ENCODE measurements at places on chromosomes 11 and 22. TPM values are rescaled to one million over a fixed set of nuclear protein-coding genes. Genes with fewer than 3 reads are reported as not detected.
A peak's percentile ranks its signal among the peaks of the same experiment; 100 is the strongest.

The GNAZ gene
- 0.56 TPM for total RNA-seq

The SPTY2D1 gene
- total RNA-seq, result 21.3 TPM

The CBX7 gene
- total RNA-seq, result 23.6 TPM

The NPAS4 gene
- 0.11 TPM for total RNA-seq

The USP28 gene
- total RNA-seq, result 41.9 TPM

- no peaks in the 10 kb centered on the region for H3K4me1 ChIP-seq
- no peaks in the 10 kb centered on the region for H3K36me3 ChIP-seq
- H3K27me3 ChIP-seq, result peaks cover 2% of the 10 kb centered on the region
- H3K4me3 ChIP-seq, result no peak overlapping the region
- H3K27ac ChIP-seq, result no peak overlapping the region
- DNase-seq, result no peak
Measured at GRCh38 chr22:33327348-33327860, 269.2 kb upstream of the SYN3 start.

GRCh38 chr11:102396708-102397563, 49.9 kb downstream of the BIRC2 start:
- peaks cover 44% of the 10 kb centered on the region for H3K4me1 ChIP-seq
- H3K27ac ChIP-seq, result peak overlapping the region; percentile 79
- no peak overlapping the region for H3K4me3 ChIP-seq
- no peak for DNase-seq
- H3K36me3 ChIP-seq, result peaks cover 66% of the 10 kb centered on the region
- H3K27me3 ChIP-seq, result no peaks in the 10 kb centered on the region

DNA sequence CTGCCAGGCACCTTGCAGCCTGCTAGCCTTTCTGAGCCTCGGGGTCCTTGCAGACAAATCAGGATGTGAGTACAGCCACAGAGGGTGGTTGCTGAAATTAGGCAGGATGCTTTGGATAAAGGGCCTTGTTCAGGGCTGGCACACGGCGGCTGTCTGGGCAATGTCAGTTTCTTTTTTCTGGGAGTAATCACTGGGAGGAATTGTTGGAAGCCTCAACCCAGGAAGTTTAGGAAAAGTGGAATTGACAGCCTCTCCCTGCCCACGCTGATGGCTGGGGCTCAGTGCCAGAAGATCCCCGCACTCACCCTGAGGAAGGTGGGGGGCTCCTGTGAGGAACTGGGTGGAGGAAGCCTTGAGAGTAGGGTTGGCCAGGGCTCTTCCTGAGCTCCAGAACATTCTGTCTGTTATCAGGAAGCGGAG, 37.4 kb downstream of the CD82 start:
- no peaks in the 10 kb centered on the region for H3K27me3 ChIP-seq
- no peak overlapping the region for H3K27ac ChIP-seq
- H3K4me3 ChIP-seq, result no peak overlapping the region
- H3K36me3 ChIP-seq, result peaks cover 80% of the 10 kb centered on the region

GRCh38 chr11:45918962-45919675, 1.4 kb upstream of the PEX16 start:
- peaks cover 23% of the 10 kb centered on the region for H3K4me1 ChIP-seq
- peaks cover 5% of the 10 kb centered on the region for H3K27me3 ChIP-seq
- H3K27ac ChIP-seq, result peak overlapping the region; percentile 97
- no peak for DNase-seq

- peaks cover 10% of the 10 kb centered on the region for H3K27me3 ChIP-seq
- no peaks in the 10 kb centered on the region for H3K36me3 ChIP-seq
- H3K4me3 ChIP-seq, result no peak overlapping the region
- H3K4me1 ChIP-seq, result peaks cover 46% of the 10 kb centered on the region
- H3K27ac ChIP-seq, result peak overlapping the region; percentile 36
Measured at GRCh38 chr11:114081641-114082414, 22.3 kb downstream of the ZBTB16 start.

DNA sequence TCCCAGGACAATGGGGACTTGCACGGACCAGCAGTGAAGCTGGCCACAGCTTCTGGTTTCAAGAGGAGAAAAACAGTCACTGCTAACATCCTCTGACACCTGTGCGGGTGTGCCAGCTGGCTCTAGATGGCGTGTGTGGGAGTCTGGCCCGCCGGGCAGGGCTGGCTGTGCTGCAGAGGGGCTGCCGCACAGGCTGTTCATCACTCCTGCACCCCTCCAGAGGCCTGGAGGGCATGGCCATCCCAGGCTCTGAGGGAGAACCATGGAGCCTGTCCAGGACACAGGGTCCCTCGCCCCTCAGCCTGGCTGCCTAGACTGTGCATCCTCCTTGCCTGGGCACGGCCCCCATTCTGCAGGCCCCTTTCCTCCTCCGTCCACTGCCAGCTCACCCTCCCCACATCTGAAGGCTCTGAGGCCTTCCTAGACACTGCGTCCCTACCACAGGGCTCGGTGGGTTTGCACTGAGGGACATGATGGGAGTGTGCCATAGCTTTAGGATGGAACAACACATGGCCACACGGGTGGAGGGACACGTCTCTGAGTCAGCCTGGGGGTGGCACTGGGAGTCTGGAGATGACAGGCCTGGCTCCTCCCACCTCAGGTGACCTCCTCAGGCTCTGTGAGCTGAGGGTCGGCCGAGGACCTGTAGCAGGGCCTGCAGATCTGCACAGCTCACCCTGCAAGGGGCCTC, 42.1 kb upstream of the GNB1L start:
- H3K36me3 ChIP-seq, result peaks cover 10% of the 10 kb centered on the region
- DNase-seq, result peak; percentile 70
- no peak overlapping the region for H3K4me3 ChIP-seq
- no peaks in the 10 kb centered on the region for H3K27me3 ChIP-seq
- H3K4me1 ChIP-seq, result peaks cover 51% of the 10 kb centered on the region

- H3K36me3 ChIP-seq, result no peaks in the 10 kb centered on the region
- H3K27me3 ChIP-seq, result peaks cover 16% of the 10 kb centered on the region
- H3K27ac ChIP-seq, result no peak overlapping the region
- DNase-seq, result no peak
Measured at GRCh38 chr11:12854297-12854661, 154.8 kb upstream of the RASSF10 start.

DNA sequence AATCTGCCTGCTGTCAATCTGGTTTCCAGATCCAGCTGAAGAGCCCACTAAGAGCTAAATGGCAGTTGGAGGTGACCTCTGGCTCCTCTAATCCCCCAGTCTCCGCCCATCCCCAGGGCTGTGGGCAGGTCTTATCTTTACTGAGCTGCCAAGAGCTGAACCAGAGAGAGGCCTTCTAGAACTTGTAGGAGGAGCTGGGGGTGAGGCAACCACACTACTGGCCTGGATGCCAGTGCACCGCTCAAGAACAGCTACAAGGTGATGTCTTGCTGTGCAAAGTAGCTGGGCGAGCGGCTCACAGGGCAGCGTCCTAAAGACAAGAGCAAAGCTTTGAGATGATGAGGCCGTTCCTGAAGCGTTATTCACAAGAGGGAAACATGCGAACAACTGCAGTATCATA, 374.6 kb downstream of the CTTN start:
- H3K27ac ChIP-seq, result no peak overlapping the region
- no peaks in the 10 kb centered on the region for H3K36me3 ChIP-seq
- peaks cover 1% of the 10 kb centered on the region for H3K27me3 ChIP-seq
- no peaks in the 10 kb centered on the region for H3K4me1 ChIP-seq
- H3K4me3 ChIP-seq, result no peak overlapping the region

DNA sequence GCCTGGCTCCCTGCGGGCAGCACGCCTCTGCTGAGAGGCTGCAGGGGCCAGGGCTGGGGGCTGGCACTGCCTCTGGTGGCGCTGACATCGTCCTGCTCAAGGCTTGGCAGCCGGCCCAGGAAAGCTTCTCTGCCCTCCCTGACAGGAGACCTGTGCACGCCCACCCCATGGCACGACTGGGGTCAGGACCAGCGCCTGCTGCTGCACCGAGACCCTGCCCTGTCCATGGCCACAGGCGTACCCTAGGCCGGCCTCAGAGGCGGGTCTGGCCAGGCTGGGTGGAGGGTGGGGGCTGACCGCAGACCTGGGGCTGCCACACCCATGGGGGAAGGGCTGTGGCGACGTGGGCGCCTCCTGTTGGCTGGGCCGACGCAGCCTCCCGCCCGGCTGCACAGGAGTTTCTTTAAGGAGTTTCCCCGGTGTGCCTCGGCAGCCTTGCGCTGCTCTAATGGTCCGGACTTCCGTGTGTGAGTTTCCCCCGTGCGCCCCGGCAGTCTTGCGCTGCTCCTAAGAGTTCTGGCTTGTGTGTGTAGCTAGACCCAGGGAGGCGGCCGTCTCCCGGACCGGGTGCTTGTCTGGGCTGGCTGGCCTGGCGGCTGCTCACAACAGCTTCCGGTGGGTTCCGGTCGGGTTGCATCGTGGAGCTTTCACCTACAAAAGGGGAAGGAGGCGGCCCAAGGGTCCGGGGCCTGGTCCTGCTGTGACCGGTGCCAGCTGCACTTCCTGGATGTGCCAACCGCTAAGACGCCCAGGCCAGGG, 4.6 kb downstream of the TRABD start:
- peaks cover 45% of the 10 kb centered on the region for H3K4me1 ChIP-seq
- peaks cover 1% of the 10 kb centered on the region for H3K27me3 ChIP-seq
- H3K36me3 ChIP-seq, result peaks cover 25% of the 10 kb centered on the region
- DNase-seq, result peak; percentile 90
- H3K4me3 ChIP-seq, result peak overlapping the region; percentile 89

- H3K4me1 ChIP-seq, result no peaks in the 10 kb centered on the region
- H3K36me3 ChIP-seq, result no peaks in the 10 kb centered on the region
- H3K27ac ChIP-seq, result no peak overlapping the region
Measured at GRCh38 chr22:47135338-47135737, 372.9 kb downstream of the TBC1D22A start.

DNA sequence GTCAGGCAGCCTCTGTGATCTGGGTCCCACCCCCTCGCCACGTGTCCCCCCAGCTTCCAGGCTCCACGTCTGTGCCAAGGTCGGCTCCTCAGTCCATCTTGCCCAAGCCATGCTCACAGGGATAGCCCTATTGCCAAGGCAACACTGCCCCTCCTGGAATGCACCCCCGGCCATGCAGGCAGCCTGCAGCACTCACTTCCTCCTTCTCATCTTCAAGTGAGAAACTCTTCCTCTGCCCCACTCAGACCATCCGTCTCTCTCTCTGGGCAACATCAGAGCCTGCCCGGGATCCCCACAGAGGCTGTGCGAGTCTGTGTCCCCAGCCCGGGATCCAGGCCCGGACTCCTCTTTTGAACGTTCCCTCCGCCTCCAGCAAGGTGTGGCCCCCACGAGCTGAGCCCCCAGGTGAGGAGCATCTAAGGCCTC, 852.3 kb downstream of the BRD1 start:
- H3K4me1 ChIP-seq, result no peaks in the 10 kb centered on the region
- H3K36me3 ChIP-seq, result no peaks in the 10 kb centered on the region
- H3K4me3 ChIP-seq, result no peak overlapping the region
- H3K27me3 ChIP-seq, result peaks cover 9% of the 10 kb centered on the region

DNA sequence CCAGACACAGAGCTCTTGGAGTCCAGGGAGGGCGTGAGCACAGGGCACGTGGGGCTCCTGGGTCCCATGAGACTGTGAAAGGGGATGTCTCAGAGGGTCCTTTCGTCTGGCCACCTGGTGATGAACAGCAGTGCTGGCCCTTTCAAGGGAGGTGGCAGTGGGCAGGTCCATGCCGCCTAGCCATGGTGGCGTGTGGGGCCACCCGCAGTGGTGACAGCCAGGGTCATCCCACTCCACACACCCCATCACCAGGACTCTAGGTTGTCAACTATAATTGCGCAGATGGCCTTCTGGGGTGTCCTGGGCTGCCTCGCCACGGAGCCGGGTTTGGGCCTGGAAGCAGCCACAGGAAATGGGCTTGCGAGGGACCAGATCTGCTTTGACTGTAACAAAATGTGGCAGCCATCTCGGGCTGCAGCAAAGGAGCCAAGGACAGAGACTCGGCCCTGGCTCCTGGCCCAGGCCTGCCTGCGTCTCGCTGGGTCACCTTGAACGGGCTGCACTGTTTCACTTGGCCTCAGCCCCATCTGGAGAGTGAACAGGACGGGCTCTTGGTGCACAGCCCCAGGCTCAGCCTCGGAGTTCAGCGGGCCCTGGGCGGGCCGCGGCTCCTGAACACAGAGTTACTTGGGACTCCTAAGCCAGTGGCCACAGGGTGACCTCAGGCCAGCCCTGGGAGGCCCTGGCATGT, 1350.5 kb downstream of the BRD1 start:
- H3K27me3 ChIP-seq, result peaks cover 8% of the 10 kb centered on the region
- H3K36me3 ChIP-seq, result no peaks in the 10 kb centered on the region
- no peak for DNase-seq
- no peak overlapping the region for H3K27ac ChIP-seq
- H3K4me3 ChIP-seq, result no peak overlapping the region

GRCh38 chr22:46288846-46289243, 7.8 kb upstream of the GTSE1 start:
- no peaks in the 10 kb centered on the region for H3K27me3 ChIP-seq
- no peak overlapping the region for H3K27ac ChIP-seq
- peaks cover 24% of the 10 kb centered on the region for H3K4me1 ChIP-seq
- peak overlapping the region; percentile 64 for H3K4me3 ChIP-seq
- DNase-seq, result no peak
- peaks cover 7% of the 10 kb centered on the region for H3K36me3 ChIP-seq

DNA sequence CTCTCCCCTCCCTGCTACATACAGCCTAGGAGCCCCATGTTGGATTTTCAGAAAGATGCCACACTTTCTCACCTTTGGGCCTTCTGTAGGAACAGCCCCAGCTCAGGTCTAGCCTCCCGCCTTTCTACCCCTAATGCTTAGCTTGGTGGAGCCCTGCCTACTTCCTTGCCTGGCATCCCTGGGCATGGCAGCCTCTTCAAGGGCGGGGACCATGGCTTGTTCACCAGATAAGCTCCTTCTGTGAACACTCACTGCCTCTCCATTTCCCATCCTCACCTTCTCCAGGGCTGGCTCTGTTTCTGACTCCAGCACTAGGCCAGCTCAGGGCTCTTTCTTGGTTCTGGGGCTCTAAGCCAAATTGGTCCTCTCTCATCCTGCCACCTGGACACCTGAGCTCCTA, 1.4 kb downstream of the SEPTIN3 start:
- DNase-seq, result no peak
- H3K4me3 ChIP-seq, result no peak overlapping the region
- no peaks in the 10 kb centered on the region for H3K36me3 ChIP-seq
- H3K27ac ChIP-seq, result no peak overlapping the region

DNA sequence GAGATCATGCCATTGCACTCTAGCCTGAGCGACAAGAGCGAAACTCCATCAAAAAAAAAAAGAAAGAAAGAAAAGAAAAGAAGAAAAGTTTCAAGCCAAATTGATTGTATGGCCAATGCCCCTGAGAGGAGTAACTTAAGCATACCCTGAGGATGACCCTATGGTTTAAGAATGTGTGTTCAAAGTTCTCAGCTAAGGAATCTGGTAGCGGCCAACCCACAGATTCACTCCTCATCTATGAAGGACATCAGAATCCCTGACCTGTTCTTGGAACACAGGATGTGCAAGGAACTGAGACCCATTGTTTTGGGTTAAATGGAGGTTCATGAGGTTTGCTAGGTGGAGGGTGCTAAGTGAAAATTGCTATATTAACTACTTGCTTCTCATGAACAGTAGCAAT, 18.1 kb downstream of the IZUMO1R start:
- no peaks in the 10 kb centered on the region for H3K4me1 ChIP-seq
- H3K36me3 ChIP-seq, result no peaks in the 10 kb centered on the region
- H3K27me3 ChIP-seq, result no peaks in the 10 kb centered on the region
- no peak overlapping the region for H3K4me3 ChIP-seq
- DNase-seq, result no peak
- H3K27ac ChIP-seq, result no peak overlapping the region

DNA sequence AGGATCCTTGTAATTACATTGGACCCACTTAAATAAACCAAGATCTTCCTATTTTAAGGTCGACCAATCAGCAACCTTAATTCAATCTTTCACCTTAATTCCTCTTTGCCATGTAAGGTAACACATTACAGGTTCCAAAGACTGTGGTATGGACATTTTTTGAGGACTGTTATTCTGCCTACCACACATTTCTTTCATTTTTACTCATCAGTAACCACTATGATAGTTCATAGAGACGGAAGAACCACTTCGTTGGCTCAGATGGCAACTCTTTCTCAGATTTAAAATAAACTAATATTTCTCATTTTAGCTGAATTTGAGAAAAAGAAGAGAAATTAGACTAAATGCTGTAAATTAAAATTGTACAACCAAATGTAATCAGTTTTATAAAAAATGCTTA, 96.3 kb downstream of the PAX6 start:
- H3K4me3 ChIP-seq, result no peak overlapping the region
- H3K4me1 ChIP-seq, result peaks cover 3% of the 10 kb centered on the region
- peaks cover 6% of the 10 kb centered on the region for H3K36me3 ChIP-seq
- no peak overlapping the region for H3K27ac ChIP-seq
- no peak for DNase-seq
